ENCODE measurements at places on chromosomes 1 and 21.

DNA sequence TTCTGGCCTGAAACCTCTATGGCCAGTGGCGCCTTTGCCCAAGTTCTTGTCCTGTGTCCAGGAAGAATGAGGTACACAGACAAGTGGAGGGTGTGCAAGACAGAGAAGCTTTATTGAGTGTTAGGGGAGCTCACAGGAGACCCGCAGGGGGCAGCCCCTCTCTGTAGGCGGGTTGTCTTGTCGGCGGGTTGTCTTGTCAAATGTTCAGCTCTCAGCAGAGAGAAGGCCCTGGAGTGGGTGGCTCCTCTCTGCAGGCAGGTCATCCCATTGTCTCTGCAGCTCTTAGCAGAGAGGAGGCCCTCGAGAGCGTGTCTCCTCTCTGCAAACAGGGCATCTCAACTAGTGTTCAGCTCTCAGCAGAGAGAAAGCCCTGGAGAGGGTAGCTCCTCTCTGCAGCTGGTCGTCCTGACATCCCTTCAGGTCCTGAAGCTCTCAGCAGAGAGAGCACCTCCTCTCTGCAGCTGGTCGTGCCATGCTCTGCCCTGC is 11.0 kb downstream of the COL6A2 start:
- no peak for DNase-seq

DNA sequence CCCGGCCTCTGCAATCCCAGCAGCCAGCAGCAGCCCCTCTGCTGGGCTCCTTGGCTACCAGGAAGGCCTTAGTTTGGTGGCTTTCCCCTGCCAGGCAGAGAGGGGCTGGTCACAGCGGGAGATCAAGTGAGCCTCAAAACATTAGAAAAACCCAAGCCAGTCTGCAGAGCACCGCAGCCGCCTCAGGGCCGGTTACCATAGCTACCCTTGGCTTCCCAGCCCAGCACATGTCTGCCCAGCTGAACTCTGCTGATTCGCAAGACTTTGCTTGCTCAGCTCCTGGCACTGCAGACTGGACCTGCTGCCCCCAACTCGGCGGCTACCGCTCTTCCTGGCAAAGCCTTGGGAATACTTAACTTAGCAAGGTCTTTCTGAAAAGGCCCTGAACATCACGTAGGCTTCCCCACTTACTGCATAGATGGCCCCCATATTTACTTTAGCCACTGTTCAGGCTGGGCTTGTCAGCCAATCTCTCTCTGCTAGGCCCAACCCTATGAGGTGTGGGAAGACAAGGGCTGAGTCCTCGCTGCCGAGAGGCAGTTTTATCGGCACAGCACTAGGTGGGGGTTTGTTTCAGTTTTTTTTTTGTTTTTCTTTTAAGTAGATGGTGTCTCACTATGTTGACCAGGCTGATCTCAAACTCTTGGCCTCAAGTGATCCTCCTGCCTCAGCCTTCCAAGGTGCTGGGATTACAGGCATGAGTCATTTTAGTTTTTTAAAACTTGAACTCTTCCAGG is 28.6 kb upstream of the PLEKHG5 start:
- peak; percentile 82 for DNase-seq

DNA sequence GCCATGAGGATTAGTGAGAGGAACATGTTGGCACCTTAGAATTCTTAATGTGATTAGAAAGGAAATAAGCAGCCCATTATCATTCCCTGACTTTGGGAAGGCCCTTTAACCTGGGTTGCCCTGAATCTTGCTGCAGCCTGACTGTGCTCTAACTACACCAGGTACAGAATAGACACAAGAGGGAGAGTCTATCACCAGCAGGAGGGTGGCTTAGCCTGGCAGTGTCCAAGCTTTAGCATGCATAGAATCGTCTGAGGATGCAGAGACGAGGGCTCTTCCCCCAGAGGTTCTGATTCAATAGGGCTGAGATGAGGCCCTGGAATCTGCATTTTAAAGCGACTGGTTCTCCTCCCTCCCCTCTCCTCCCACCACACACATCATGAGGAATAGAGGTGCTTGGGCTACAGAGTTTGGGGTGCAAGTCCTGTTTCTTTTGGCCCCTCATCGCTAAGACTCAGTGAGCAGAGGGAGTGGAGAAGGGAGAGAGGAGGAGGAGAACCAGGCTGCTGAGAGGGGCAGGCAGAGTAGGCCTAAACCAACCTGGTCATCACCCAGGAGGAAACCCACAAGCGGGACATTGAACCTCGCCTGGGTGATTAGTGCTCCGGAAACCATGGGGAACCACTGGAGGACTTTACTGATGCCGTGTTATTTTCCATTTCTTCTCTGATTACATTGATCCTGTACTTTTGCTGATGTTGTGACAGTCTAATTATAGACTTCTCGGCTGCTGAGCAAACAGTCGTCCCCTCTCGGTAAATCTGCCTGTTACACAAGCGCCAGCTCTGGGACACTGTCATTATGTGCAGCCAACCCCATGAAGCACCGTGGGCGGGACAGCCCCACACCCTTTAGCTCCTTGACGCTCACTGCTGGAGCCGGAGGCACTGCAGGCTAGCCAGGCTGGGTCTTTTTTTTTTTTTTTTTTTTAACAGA is 6.3 kb upstream of the TENT5C start:
- DNase-seq, result no peak

GRCh38 chr1:92756537-92756936 is 28.4 kb downstream of the EVI5 start:
- DNase-seq, result no peak

- no peak for DNase-seq
Observed at GRCh38 chr1:66332548-66332901, 201.4 kb upstream of the SGIP1 start.

Measured in BE2C (cell line).